ENCODE measurements at places on chromosomes 1 and 21. TPM values are rescaled to one million over a fixed set of nuclear protein-coding genes. Genes with fewer than 3 reads are reported as not detected.

The SLC16A4 gene
- 34.2 TPM for total RNA-seq

The ZRANB2 gene
- total RNA-seq = 30.8 TPM

The DISP1 gene
- total RNA-seq = 0.90 TPM

The ALX3 gene
- total RNA-seq = not detected

The CYP4A11 gene
- not detected for total RNA-seq

The CLDN19 gene
- not detected for total RNA-seq

The PDZK1 gene
- total RNA-seq = 0.26 TPM

The ADORA3 gene
- total RNA-seq = not detected

The MORC3 gene
- total RNA-seq = 60.8 TPM

The DDX59 gene
- 12.9 TPM for total RNA-seq

The ZMYND12 gene
- total RNA-seq = 0.26 TPM

The EIF3I gene
- 626 TPM for total RNA-seq

The SPRR1B gene
- 91.5 TPM for total RNA-seq

The SLC45A1 gene
- 0.26 TPM for total RNA-seq

The TRMT13 gene
- total RNA-seq = 14.2 TPM

The CLDN8 gene
- 0.26 TPM for total RNA-seq

The UTS2 gene
- total RNA-seq = 0.26 TPM

The TMEM125 gene
- total RNA-seq = 9.5 TPM

The POU3F1 gene
- under 0.01 TPM for total RNA-seq

The GNG4 gene
- total RNA-seq = not detected

The OR2L3 gene
- total RNA-seq = not detected

The RHEX gene
- total RNA-seq = not detected

The AGT gene
- total RNA-seq = not detected

The MASP2 gene
- not detected for total RNA-seq

The CYP2J2 gene
- 0.53 TPM for total RNA-seq

The OR2T29 gene
- not detected for total RNA-seq

The SMIM1 gene
- total RNA-seq = 1.2 TPM

The DPYD gene
- 1.6 TPM for total RNA-seq

The BNIPL gene
- total RNA-seq = 4.7 TPM

The SLC30A10 gene
- under 0.01 TPM for total RNA-seq

The NPR1 gene
- under 0.01 TPM for total RNA-seq

The KCNK1 gene
- total RNA-seq = 25.8 TPM

The MAP3K21 gene
- 6.9 TPM for total RNA-seq

The SPATA45 gene
- not detected for total RNA-seq

The TMEM200B gene
- total RNA-seq = 0.77 TPM

The LAMB3 gene
- total RNA-seq = 1,162 TPM

The TRABD2B gene
- total RNA-seq = under 0.01 TPM

The ACTN2 gene
- total RNA-seq = 0.79 TPM

The ZMPSTE24 gene
- total RNA-seq = 42.8 TPM

The C4BPA gene
- total RNA-seq = not detected

The TMEM59 gene
- 315 TPM for total RNA-seq

The ITLN2 gene
- total RNA-seq = not detected

The OR2T11 gene
- total RNA-seq = not detected

The SZRD1 gene
- 18.1 TPM for total RNA-seq

The OR2L8 gene
- not detected for total RNA-seq

The PLEKHA6 gene
- total RNA-seq = 2.1 TPM

The ZNF648 gene
- not detected for total RNA-seq

The IVL gene
- 1.6 TPM for total RNA-seq

The C1orf105 gene
- not detected for total RNA-seq

The MATN1 gene
- not detected for total RNA-seq

The TNN gene
- not detected for total RNA-seq

The CCDC185 gene
- not detected for total RNA-seq

The DNAJC28 gene
- 1.3 TPM for total RNA-seq

The MYOG gene
- total RNA-seq = not detected

The VWA5B1 gene
- total RNA-seq = not detected

The RAP1GAP gene
- 1.1 TPM for total RNA-seq

Measured in bronchial epithelial cell (primary cell).